ENCODE measurements at places on chromosomes 1 and 21. TPM values are rescaled to one million over a fixed set of nuclear protein-coding genes. Genes with fewer than 3 reads are reported as not detected.

The RGS4 gene
- total RNA-seq: 0.41 TPM

DNA sequence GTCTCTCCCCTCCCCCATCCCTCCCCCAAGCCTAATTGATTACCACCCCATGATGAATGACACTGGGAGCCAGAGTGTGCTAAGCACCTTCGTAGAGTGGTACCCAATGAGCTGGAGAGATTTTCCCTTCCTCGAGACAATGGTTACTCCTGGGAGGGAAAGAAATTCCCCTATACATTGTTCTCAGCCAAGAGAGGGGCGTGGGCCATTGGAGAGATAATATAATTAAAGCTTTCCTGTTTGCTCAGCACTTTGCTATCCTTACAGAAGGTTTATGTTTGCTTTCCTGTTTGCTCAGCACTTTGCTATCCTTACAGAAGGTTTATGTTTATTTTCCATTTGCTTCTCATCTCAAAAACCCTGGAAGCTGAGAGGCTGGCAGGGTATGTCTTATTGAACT, 126.1 kb upstream of the KLHDC7A start:
- H3K36me3 ChIP-seq: no peaks in the 10 kb centered on the region
- H3K4me1 ChIP-seq: peaks cover 46% of the 10 kb centered on the region
- H3K4me3 ChIP-seq: no peak overlapping the region
- no peak for DNase-seq
- H3K27ac ChIP-seq: no peak overlapping the region

- H3K27ac ChIP-seq: no peak overlapping the region
- H3K4me1 ChIP-seq: peaks cover 5% of the 10 kb centered on the region
- H3K36me3 ChIP-seq: no peaks in the 10 kb centered on the region
- no peak for DNase-seq
Observed at GRCh38 chr1:117290890-117291289, 76.4 kb upstream of the MAN1A2 start.

The PTPRC gene
- 0.71 TPM for total RNA-seq

DNA sequence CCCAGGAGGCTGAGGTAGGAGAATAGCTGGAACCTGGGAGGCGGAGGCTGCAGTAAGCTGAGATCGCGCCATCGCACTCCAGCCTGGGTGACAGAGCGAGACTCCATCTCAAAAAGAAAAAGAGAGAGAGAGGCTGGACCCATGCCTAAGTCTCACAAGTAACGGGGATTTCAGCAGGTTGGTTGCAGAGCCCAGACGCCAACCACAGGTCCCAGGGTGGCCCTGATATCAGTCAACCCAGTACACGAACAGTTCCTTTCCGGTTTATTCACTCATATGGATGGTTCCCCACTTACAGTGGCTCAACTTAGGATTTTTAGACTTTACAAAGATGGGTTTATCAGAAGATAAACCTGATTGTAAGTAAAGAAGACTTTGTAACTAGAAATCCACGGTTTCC, 40.9 kb downstream of the CLSTN1 start:
- H3K4me3 ChIP-seq: no peak overlapping the region
- no peak for DNase-seq
- H3K27me3 ChIP-seq: no peaks in the 10 kb centered on the region
- H3K27ac ChIP-seq: no peak overlapping the region
- peaks cover 8% of the 10 kb centered on the region for H3K4me1 ChIP-seq

The SLAMF6 gene
- not detected for total RNA-seq

The CLCA1 gene
- 0.11 TPM for total RNA-seq

DNA sequence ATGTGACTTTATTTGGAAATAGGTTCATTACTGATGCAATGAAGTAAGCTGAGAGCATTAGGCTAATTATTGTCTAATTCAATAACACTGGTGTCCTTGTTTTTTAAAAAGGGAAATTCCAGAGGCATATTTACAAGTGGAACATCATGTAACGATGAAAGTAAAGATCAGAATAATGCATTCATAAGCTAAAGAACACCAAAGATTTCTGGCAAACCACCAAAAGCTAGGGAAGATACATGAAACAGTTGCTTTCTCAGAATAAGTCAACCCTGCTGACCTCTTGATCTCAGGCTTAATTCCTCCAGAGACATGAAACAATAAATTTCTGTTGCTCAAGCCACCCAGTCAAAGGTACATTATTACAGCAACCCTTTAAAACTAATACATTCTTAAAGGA, 20.3 kb upstream of the IFI16 start:
- no peaks in the 10 kb centered on the region for H3K4me1 ChIP-seq
- H3K27me3 ChIP-seq: no peaks in the 10 kb centered on the region
- H3K4me3 ChIP-seq: no peak overlapping the region
- DNase-seq: no peak

The SYPL2 gene
- 3.7 TPM for total RNA-seq

The TCHH gene
- total RNA-seq: 0.02 TPM
